ENCODE measurements at places on chromosomes 1 and 21. TPM values are rescaled to one million over a fixed set of nuclear protein-coding genes. Genes with fewer than 3 reads are reported as not detected.

DNA sequence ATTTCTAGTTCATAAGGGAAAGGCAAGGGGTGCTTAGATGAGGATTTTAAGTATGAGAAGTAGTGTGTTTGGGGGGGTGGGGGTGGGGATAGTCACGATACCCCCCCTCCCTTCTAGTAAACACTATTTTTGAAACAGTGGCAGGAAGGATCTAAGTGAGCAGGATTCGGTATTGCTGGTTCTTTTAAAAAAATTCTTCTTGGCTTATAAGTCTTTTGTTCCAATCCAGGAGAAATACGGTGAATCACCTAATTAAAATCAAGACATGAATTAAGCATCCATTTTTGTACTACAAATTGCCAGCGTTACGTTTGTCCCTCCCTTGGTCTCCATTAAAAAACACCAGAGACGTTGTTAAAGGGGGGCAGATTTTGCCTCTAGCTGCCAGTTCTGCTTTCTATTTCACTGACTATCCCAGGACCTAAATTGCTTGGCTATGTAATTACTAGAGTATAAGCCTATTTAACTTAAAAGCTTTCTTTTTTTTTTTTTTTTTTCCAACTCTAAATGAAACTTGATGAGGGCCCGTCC lies 911 bp downstream of the LMO4 start:
- H3K27me3 ChIP-seq: no peaks in the 10 kb centered on the region
- peak overlapping the region; percentile 86 for H3K4me3 ChIP-seq
- peaks cover 19% of the 10 kb centered on the region for H3K4me1 ChIP-seq
- peak overlapping the region; percentile 97 for H3K27ac ChIP-seq

GRCh38 chr1:153526132-153526543 lies 9.7 kb downstream of the S100A6 start:
- H3K27me3 ChIP-seq: no peaks in the 10 kb centered on the region
- H3K27ac ChIP-seq: no peak overlapping the region
- H3K36me3 ChIP-seq: peaks cover 4% of the 10 kb centered on the region
- ATAC-seq: no peak
- H3K4me1 ChIP-seq: no peaks in the 10 kb centered on the region

- no peak overlapping the region for H3K27ac ChIP-seq
- no peak for ATAC-seq
- H3K4me1 ChIP-seq: no peaks in the 10 kb centered on the region
- H3K4me3 ChIP-seq: no peak overlapping the region
- peaks cover 27% of the 10 kb centered on the region for H3K27me3 ChIP-seq
These were observed 272.5 kb downstream of the RRAGC start for GRCh38 chr1:38586993-38587646.

GRCh38 chr1:46131093-46131492 lies 1.3 kb downstream of the PIK3R3 start:
- peak overlapping the region; percentile 96 for H3K27ac ChIP-seq
- no peaks in the 10 kb centered on the region for H3K36me3 ChIP-seq
- no peak for ATAC-seq
- H3K27me3 ChIP-seq: no peaks in the 10 kb centered on the region
- H3K4me1 ChIP-seq: peaks cover 67% of the 10 kb centered on the region

The RAD54L gene
- 9.2 TPM for total RNA-seq

The TSPEAR gene
- not detected for total RNA-seq

All from gastroesophageal sphincter (tissue), 4 donors.